ENCODE measurements at places on chromosomes 6 and 20. TPM values are rescaled to one million over a fixed set of nuclear protein-coding genes. Genes with fewer than 3 reads are reported as not detected.

PRSS35 gene
- 5.6 TPM for polyA plus RNA-seq

TEAD3 gene
- 28.0 TPM for polyA plus RNA-seq

PTCRA gene
- not detected for polyA plus RNA-seq

GGT7 gene
- polyA plus RNA-seq: 32.8 TPM

C20orf141 gene
- 0.91 TPM for polyA plus RNA-seq

CBLN4 gene
- not detected for polyA plus RNA-seq

EPPIN gene
- not detected for polyA plus RNA-seq

TTLL9 gene
- polyA plus RNA-seq: not detected

CCDC170 gene
- polyA plus RNA-seq: 0.12 TPM

PPP2R5D gene
- 50.6 TPM for polyA plus RNA-seq

VARS2 gene
- 13.3 TPM for polyA plus RNA-seq

SERINC3 gene
- 132 TPM for polyA plus RNA-seq

CRISP2 gene
- polyA plus RNA-seq: not detected

ZNF311 gene
- 0.27 TPM for polyA plus RNA-seq

- DNase-seq: no peak
Measured at GRCh38 chr6:165060720-165061119, 248.7 kb downstream of the C6orf118 start.

DNA sequence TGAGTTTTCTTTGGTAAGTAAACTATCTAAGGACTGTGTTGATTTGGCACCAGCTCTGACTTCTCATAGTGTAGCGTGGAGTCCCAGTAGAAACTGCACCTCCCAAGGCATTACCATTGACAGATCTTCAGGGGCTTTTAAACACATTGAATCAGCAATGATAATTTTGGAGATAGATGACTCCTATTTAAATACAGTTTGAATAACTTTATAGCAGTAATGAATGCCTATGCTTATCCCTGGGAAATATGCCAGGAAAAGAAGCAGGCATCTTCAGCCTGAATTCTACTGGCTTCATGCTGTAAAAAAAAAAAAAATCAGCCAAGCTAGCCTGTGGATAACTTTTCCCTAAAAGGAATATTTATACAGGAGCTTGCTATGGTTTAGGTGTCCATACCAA lies 895.9 kb downstream of the EYS start:
- DNase-seq: no peak

DNA sequence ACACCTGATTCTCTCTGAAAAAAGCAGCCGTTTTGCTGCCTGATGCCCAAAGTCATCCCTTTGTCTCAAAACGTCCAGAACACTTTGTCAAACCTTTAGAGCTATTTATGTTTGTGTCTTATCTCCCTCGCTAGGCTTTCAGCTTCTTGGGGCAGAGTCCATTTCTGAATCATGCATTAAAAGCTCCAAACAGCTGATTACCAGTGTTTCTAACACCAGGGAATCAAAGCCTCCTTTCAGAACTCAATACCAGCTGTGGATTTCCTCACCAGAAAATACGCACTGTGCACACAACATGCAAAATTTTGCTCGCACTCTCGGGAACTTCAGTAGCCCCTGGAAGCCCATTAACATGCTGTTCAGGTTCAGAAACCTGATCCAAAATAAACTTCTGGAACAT lies 333.3 kb downstream of the HACE1 start:
- no peak for DNase-seq

- DNase-seq: peak; percentile 75
Measured at GRCh38 chr6:133610227-133610840, 278.6 kb upstream of the TCF21 start.

DNA sequence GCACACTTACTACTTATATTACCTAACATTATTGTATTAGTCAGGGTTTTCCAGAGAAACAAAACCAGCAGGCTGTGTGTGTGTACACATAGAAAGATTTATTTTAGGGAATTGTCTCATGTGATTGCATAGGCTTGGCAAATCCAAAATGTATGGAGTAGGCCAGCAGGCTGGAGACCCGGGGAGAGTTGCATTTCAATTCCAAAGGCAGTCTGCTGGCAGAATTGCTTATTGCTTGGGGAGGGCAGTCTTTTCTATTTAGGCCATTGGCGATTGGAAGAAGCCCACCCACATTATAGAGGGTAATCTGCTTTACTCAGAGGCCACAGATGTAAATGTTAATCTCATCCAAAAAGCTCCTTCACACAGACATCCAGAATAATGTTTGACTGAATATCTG lies 157.0 kb downstream of the ADGRG6 start:
- DNase-seq: no peak

DNA sequence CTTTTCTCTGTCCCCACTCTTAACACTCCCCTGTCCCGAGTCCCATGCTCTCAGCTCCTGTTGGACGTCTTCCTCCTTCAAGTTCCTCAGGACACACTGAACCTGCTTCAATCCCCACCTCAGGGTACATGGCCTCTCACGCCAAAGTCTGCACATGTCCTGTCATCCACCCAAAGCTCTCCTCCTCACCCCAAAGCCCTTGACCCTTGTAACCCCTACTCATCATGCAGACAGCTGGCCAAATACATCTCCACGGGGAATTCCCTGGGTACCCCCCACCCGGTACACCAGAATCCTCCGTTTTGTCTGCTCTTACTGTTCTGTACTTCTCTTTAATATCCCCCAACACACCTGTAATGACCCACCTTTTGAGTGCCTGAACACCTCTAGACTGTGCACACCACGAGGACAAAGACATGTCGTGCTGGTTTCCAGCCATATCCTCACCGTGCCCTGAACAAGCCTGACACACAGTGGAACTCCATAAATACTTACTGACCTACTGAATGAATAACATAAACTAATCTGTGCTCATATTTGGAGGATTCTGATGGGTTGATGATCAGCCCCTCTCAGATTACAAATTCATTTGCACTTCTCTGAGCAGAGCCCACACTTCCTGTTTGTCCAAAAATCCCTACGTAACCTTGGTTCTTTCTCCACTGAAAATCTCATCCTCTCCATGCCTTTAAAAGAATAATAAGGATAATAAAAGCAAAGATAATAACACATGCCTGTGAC lies 66.8 kb upstream of the EYA2 start:
- DNase-seq: peak; percentile 13

GRCh38 chr6:169073311-169073710 lies 180.3 kb downstream of the THBS2 start:
- DNase-seq: peak; percentile 95

GRCh38 chr6:47262231-47262630 lies 47.5 kb downstream of the TNFRSF21 start:
- DNase-seq: no peak

GRCh38 chr20:38304845-38305447 lies 990 bp downstream of the BPI start:
- DNase-seq: peak; percentile 38

DNA sequence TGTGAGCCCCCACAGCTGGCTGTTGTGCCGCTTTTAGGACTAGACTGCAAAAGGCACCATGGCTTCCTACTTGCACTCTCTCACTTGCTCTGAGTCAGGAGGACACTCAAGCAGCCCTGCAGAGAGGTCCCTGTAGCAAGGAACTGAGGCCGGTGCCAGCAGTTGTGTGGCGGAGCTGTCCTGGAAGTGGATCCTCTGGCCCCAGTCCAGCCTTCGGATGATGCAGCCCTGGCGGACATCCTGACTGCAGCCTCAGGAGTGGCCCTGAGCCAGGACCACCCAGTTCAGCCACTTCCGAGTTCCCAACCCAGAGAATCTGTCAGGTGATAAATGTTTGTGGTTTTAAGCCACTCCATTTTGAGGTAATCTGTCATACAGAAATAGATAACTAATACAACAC lies 17.5 kb downstream of the CTCFL start:
- no peak for DNase-seq

GRCh38 chr20:16350465-16350864 lies 222.8 kb downstream of the KIF16B start:
- peak; percentile 50 for DNase-seq

- DNase-seq: no peak
Measured at GRCh38 chr20:48788486-48789072, 39.2 kb downstream of the PREX1 start.

DNA sequence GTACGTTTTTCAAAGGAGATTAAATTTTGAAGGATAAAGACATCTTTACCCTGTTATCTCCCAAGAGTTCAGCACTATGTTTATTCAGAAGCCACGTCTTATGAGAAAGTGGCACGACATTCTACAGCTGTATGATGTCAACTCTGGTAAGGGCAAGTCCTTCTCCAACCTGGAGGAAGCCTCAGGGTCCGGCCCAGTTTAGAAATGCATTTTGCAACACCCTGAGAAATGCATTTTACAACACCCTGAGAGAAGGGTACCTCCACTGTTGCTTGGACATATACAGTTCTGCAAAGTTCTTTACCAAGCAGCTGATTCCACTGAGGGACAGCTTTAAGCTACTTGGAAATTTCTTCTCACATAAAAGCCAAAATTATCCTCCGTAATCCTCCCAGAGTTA lies 17.5 kb downstream of the NAPB start:
- DNase-seq: peak; percentile 71

GRCh38 chr6:121393731-121394505 lies 41.5 kb upstream of the GJA1 start:
- DNase-seq: no peak

- DNase-seq: no peak
Measured at GRCh38 chr6:122202576-122203137, 196.8 kb upstream of the HSF2 start.

DNA sequence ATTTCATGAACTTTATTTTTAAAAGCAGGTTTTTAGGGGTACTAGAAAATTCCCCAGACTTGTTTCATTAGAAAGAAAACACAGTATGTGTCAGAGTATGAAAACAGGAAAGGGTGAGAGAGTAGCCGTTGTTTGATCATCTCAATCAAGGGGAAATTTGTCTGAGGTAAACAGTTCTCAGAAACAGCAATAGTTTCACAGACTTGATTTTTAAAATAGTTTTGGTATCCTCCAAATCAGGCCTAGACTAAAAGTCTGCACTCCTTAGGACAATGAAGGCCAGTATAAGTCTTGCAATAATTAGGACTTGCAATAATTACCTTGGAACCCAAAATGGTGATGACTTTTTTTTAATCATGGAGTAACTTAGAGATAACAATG lies 176.6 kb upstream of the TAB2 start:
- no peak for DNase-seq

GRCh38 chr20:64160526-64161355 lies 3.5 kb upstream of the MYT1 start:
- DNase-seq: no peak

- DNase-seq: peak; percentile 76
Measured at GRCh38 chr6:132931936-132932514, 117.7 kb downstream of the RPS12 start.

DNA sequence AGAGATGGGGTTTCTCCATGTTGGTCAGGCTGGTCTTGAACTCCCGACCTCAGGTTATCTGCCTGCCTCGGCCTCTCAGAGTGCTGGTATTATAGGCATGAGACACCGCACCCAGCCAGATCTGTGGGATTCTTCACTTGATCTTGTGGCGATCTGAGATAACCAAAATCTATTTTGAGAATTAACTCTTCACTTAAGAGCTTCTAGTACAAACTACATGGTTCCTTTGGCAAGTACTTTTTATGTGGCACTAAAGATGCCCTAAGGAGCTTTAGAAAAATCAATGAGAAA lies 37.8 kb upstream of the TFB1M start:
- DNase-seq: no peak

DNA sequence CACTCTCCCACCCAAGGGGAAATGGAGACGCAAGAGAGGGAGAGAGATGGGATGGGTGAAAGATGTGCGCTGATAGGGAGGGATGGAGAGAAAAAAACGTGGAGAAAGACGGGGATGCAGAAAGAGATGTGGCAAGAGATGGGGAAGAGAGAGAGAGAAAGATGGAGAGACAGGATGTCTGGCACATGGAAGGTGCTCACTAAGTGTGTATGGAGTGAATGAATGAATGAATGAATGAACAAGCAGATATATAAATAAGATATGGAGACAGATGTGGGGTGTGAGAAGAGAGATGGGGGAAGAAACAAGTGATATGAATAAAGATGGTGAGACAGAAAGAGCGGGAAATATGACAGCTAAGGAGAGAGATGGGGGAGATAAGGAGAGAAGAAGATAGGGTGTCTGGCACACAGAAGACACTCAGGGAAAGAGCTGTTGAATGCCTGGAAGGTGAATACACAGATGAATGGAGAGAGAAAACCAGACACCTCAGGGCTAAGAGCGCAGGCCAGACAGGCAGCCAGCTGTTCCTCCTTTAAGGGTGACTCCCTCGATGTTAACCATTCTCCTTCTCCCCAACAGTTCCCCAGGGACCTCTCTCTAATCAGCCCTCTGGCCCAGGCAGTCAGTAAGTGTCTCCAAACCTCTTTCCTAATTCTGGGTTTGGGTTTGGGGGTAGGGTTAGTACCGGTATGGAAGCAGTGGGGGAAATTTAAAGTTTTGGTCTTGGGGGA lies 754 bp downstream of the TNF start:
- DNase-seq: no peak

DNA sequence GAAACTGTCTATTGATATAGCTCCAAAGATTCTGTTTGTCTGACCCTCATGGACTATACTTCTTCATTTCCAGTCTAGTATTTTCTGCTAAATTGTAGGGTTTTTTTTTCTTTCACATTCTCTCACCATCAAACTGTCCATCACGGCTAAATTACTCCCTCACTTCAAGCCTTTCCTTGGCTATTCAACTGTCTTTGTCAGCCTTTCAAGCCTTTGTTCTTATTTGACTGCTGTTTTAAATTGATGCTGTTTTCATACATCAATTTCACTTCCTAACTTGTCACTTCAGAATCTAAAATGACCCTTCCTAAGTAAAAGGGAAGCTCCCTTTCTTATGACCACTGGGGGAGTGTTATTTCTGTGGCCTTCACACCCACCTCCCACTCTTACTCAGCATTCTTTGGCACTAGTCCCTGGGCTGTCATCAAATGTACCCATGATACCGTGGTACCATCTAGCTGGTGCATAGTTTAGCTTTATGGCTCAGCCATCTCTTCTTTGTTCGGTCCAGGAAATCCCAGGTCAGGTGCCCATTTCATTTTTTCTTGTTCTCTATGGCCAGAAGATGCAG lies 8.6 kb downstream of the GJA1 start:
- DNase-seq: no peak

GRCh38 chr6:34476921-34477320 lies 11.0 kb downstream of the PACSIN1 start:
- no peak for DNase-seq

DNA sequence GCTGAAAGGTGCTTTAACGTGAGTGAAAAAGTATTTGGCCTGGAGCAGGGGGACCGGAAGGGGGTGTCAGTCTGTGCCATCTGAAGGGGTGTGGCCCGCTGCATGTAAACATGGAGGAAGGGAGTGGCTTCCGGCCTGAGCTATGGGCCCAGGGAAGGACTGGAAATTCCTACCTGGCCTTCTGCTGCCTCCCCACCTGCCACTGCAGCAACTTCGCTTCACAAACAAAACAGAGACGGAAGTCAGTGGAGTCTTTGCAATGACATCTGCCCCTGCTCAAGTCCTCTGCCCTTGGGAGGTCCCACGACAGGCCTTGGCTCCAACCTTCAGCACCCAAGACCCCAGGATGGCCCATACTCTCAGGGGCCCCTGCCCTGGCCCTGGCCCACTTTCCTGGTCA lies 28.1 kb upstream of the FOXP4 start:
- no peak for DNase-seq

DNA sequence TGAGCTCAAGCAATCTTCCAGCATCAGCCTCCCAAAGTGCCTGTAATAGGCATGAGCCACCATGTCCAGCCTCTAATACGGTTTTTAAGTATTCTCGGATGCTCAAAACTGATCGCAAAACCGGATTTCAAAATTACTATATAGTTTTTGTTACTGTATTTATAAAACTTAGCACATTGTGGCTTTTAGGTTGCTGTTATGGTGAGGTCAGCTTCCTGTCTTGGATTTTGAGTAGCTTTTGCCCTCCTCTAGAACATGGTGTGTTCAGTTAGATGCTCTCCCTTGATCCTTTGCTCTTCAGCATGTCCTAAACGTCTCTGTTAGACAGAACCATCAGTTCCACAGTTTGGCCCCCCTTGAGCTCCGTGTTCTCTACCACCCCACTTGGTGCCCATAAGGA lies 96.2 kb downstream of the RPP40 start:
- DNase-seq: peak; percentile 21
